Activated T-helper 2 cell treated with anti-CD3 and anti-CD28 coated beads, Interferon-gamma antibody, Interleukin-2, Interleukin-4, amounts not matched to agents 10 μg/mL and 5 μg/mL and 100 μg/mL, durations not matched to agents 14 hours and 24 hours and 36 hours (primary cell): ENCODE measurements at places on chromosomes 1 and 21. TPM values are rescaled to one million over a fixed set of nuclear protein-coding genes. Genes with fewer than 3 reads are reported as not detected.

Gene PTPN22
- total RNA-seq, result 57.8 and 58.8 TPM in 2 replicates

Gene ECM1
- 1.6 and 1.8 TPM in 2 replicates for total RNA-seq

Gene SH2D5
- total RNA-seq, result 0.05 and 0.16 TPM in 2 replicates

Gene ITGB2
- 210 and 212 TPM in 2 replicates for total RNA-seq

Gene RGS4
- not detected in 2 replicates for total RNA-seq

DNA sequence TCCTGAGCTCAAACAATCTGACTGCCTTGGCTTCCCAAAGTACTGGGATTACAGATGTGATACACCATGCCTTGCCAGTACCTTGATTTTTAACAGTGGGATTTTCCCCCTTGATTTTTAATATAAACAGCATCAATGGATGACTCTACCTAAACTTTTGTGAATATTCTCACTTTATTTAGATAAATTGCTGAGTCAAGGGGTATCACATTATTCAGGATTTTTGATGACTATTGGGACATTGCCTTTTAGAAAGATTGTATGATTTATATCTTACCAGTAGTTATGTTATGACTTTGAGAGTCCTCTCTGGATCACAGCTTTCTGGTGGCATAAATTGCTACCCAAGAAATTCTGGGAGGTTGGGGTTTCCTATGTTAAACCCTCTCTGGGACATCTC lies 112.5 kb upstream of the SPAG17 start:
- no peak for DNase-seq

- DNase-seq, result no peak
Measured at GRCh38 chr1:85867189-85867588, 159.0 kb upstream of the ZNHIT6 start.

DNA sequence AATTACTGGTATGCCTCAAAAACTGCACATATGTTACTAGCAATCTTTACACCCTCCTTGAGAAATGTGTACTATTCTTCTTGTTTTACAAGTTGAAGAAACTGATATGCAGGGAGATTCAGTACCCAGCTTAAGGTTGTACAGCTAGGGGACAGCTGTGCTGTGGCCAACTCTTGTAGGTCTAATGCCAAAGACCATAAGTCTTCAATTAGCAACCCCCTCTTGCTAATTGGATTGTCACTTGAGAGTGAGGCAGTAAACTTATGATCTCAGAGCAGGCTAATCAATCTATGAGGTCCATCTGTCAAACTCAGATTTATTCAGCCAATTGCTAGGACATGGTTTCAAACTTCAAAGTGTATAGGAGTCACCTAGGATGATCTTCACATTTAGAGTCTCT lies 492.0 kb upstream of the USP24 start:
- DNase-seq, result no peak

- no peak for DNase-seq
Measured at GRCh38 chr1:97996880-97997279, 76.0 kb upstream of the DPYD start.

- DNase-seq, result no peak
Measured at GRCh38 chr1:205928317-205928716, 14.9 kb downstream of the SLC26A9 start.

DNA sequence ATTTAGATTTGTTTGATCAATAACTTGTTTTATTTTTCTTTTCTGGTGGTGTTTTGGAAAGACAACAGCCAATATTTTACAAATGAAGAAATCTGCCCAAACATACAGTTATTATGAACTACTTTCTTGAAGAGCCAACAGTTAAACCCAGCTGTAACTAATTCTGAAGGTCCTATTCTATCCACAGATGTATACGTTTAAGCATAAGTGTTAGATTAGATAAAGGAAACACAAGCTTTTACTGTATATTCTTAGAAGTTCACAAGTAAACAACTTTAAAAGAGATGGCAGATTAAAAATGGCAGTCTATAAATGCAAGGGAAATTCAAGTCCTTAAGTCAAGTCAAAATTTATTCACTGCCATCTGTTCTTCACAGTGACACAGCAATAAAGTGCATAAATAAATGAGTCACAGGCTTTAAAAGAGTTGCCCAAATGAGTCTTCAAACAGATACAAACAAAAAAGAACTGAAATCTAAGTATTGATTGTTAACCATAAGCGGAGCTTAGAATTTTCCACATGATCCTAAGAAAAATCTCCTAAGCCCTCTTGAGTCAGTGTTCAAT lies 49.9 kb upstream of the KCNH1 start:
- no peak for DNase-seq

DNA sequence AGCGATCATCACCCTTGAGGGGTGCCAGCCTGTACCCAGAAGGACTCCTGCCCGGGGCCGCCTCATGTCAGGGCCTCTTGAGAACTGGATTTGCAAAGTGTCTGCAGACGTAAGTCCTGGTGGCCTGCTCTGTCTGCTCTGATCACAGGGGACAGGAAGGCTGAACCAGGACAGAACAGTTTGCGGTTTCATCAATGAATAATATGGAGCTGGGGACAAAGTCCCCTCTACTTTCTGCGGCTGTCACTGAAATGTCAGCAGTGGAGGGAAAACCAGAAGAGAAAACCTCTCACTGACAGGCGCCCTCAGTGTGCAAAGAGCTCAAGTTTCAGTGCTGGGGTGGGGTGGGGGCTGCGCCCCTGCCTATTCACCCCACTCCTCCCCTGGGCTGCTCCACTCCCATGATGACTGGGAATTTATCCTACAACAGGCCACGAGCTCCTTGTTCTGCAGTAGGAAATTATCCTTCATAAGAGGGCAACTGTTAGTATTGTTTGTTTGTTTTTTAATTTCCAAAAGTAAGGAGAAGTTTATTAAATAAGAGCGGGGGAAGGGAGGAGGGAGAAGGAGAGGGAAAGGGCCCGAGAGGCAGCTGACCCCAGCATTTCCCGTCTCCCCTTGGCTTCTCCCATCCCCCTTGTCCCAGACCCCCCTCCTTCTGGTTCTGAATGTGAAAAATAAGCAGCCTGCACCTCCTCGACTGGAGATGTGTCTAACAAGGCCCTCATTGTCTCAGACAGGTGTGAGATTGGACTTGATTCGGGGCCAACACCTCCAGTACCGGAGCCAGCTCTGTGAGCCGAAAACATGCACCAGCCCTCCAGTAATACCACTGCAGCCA lies 149.2 kb downstream of the CLIC6 start:
- DNase-seq, result no peak

GRCh38 chr1:27634985-27635367 lies at the start of gene FGR:
TSS of gene FGR (minus strand) at chr1:27635185. CDS start at chr1:27623916, 11,269 bp downstream.
- no peak for DNase-seq

DNA sequence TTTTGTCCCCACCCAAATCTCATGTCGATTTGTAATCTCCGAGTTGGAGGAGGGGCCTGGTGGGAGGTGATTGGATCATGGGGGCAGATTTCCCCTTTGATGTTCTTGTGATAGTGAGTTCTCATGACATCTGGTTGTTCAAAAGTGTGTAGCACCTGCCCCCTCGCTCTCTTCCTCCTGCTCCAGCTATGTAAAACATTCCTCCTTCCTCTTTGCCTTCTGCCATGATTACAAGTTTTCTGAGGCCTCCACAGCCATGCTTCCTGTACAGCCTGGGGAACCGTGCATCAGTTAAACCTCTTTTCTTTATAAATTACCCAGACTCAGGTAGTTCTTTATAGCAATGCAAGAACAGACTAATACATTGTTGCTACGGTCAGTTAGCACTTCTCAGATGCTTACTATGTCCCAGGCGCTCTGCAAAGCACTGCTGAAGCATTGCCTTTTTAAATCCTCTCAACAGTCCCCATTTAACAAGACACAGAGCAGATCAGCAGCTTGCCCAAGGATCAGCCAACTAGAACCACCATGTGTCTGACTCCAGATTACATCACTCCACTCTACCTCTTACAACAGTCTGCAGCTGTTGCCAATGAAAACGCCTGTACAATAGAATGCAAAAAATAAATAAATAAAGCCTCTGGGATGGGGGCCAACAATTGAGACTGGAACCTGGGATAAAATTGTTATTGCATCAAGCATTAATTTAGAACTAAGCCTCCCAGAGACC lies 52.4 kb upstream of the USP1 start:
- no peak for DNase-seq

GRCh38 chr21:37958537-37958936 lies 42.3 kb upstream of the KCNJ6 start:
- no peak for DNase-seq

- DNase-seq, result no peak
Measured at GRCh38 chr1:89698624-89699023, 65.7 kb downstream of the LRRC8C start.
